Neural cell (in vitro differentiated cells): ENCODE measurements at places on chromosomes 6 and 20. TPM values are rescaled to one million over a fixed set of nuclear protein-coding genes. Genes with fewer than 3 reads are reported as not detected.

The FAM162B gene
- polyA plus RNA-seq, result not detected in 2 replicates

The SYCP2L gene
- polyA plus RNA-seq, result 9.2 and 9.4 TPM in 2 replicates

The BEND6 gene
- polyA plus RNA-seq, result 5.4 and 8.6 TPM in 2 replicates

The SLPI gene
- not detected in 2 replicates for polyA plus RNA-seq

The PACRG gene
- polyA plus RNA-seq, result 6.9 and 16.6 TPM in 2 replicates

The TBX18 gene
- polyA plus RNA-seq, result not detected in 2 replicates

The ETV7 gene
- 0.32 TPM in 1 of 2 replicates, not detected in the other for polyA plus RNA-seq

The TMEM74B gene
- 155 and 164 TPM in 2 replicates for polyA plus RNA-seq

The GUCA1A gene
- 0.24 and 0.78 TPM in 2 replicates for polyA plus RNA-seq

The DAAM2 gene
- 0.62 and 1.2 TPM in 2 replicates for polyA plus RNA-seq

The APCDD1L gene
- not detected in 2 replicates for polyA plus RNA-seq
